ENCODE measurements at places on chromosomes 3 and 15.
A peak's percentile ranks its signal among the peaks of the same experiment; 100 is the strongest.

- DNase-seq, result no peak
Measured at GRCh38 chr3:128621234-128621633, 29.4 kb downstream of the RPN1 start.

DNA sequence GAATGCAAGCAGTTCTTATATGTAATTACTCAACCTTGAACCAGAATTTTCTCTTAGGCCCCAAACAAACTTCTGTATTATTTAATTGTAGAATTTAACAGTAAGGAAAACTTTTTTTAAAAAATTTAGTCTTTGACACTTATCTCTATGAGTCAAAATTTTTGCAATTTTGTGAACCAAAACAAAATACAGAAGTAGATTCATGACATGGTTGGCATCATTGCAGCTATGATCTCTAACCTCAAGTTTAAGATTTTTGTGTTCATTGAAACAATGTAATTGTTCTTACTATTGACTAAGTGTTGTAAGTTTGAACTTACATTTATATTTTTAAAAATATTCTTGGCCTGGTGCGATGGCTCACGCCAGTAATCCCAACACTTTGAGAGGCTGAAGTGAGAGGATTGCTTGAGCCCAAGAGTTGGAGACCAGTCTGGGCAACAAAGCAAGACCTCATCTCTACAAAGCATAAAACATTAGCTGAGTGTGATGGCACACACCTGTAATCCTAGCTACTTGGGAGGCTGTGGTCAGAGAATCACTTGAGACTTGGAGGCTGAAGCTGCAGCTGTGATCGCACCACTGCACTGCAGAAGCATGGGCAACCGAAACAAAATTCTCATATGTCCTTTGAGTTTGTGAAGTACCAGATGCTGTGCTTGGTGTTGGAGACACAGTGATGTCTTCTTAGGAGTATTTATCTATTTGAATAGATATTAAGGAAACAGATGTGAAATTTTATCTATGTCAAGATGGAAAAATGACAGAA lies 39.7 kb downstream of the STT3B start:
- no peak for DNase-seq

DNA sequence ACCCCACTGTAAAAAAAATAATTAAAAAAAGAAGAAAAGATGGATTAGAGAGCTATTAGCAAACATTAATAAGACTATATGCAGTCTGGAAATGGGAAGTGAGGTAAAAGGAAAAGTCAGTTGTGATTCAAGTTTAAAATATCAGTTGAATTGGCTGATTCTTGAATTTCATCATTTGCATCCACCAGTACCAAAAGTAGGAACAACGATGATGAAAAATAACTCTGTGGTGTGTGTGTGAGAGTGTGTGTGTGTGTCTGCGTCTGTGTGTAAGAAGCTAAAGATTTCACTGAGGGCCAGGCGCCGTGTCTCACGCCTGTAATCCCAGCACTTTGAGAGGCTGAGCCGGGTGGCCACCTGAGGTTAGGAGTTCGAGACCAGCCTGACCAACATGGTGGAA lies 56.0 kb upstream of the SLC4A7 start:
- no peak for DNase-seq

DNA sequence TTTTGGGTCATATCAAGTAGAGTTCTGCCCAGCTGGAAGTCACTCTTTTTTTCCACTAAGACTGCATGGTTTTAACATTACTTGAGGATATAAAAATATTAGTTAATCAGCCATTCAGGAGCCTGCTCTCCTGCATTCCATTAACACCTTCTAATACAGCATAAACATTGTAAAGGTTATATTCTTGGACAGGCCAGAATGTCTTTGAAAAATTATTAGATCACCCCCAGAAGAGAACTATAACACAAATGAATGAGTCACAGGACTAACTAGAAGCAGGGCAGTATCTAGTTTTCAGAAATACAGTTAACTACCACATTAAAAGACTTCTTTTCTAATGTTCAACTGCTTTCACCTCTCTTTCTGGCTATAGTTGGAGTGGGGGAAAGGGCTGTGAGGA lies 80.9 kb downstream of the THBS1 start:
- DNase-seq, result no peak

- no peak for DNase-seq
Measured at GRCh38 chr3:123813876-123814275, 70.3 kb downstream of the MYLK start.

- DNase-seq, result no peak
Measured at GRCh38 chr15:22866079-22866478, 27.6 kb downstream of the NIPA2 start.

DNA sequence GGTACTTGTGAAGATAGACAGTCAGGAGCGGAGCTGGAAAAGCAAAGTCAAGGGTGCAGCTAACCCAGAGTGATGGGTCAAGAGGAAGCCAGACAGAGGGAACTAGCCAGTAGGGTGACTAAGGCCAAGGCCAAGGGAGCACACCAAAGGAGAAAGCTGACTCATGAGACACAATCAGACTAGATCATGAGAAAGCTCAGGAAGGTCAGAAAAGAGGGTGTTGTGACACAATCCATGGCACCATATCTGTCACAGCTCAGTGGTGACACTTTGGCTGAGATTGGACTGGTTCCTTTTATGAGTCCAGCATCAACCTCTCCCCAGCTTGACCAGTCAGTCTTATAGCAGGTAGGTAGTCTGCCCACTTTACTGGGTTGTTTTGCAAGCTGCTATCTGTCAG lies 22.2 kb downstream of the P2RY1 start:
- DNase-seq, result no peak

- DNase-seq, result no peak
Measured at GRCh38 chr3:118231578-118231977, 803.1 kb downstream of the IGSF11 start.

GRCh38 chr3:31432897-31433678 lies 99.6 kb upstream of the STT3B start:
- no peak for DNase-seq

GRCh38 chr3:123148772-123149171 lies 53.0 kb upstream of the SEC22A start:
- DNase-seq, result no peak

DNA sequence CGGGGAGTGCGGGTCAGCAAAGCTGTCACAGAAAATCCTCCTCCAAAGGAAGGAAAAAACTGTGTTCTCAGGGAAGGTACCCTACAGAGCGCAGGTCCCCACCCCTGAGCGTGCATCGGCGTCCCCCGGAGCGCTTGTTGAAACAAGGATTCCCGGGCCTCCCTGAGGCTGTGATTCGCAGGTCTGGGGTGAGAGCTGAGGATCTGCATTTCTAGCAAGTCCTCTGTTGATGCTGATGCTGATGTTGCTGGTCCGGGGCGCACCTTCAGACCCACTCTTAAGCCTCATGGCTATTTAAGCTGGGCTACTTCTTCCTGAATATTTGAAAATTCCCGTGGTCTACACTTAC lies 226.2 kb upstream of the IGF1R start:
- no peak for DNase-seq

- no peak for DNase-seq
Measured at GRCh38 chr3:67384016-67384415, 270.4 kb downstream of the SUCLG2 start.

DNA sequence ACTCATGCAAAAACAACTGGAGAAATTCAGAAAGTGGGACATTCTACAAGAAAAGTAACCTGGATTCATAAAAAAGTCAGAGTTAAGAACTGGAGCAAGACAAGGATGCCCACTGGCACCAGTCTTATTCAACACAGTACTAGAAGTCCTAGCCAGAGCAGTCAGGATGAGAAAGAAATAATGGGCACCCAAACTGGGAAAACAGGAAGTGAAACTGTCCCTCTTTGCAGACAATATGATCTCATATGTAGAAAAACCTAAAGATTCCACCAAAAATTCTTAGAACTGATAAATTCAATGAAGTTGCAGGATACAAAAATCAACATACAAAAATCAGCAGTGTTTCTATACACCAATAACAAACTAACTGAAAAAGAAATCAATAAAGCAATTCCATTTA lies 37.4 kb downstream of the TXNRD3 start:
- DNase-seq, result no peak

DNA sequence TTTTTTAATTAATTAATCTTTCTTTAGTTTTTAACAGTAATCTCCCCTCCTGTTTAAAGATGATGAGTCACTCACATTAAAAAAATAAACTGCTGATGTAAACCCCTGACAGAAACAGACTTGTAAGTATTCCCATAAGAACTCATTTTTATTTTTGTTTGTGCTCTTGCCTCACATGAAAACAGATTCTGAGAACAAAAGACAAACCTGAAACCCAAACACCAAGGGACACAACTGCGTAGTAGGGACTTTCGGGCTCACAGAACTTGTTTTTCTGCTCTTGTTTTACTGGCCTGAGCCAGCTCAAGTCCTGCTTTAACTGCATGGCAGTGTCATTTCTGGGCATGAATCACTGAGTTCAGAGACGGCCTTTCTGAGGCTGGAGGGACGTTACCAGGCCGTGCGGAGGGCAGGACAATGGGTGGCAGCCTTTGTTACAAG lies 600.8 kb downstream of the FOXP1 start:
- DNase-seq, result no peak

- DNase-seq, result no peak
Measured at GRCh38 chr3:42500091-42500490, 2.4 kb upstream of the VIPR1 start.

- no peak for DNase-seq
Measured at GRCh38 chr15:51343466-51343865, 2.0 kb downstream of the GLDN start.

GRCh38 chr3:156816091-156816793 lies 9.9 kb upstream of the LEKR1 start:
- DNase-seq, result peak; percentile 48

DNA sequence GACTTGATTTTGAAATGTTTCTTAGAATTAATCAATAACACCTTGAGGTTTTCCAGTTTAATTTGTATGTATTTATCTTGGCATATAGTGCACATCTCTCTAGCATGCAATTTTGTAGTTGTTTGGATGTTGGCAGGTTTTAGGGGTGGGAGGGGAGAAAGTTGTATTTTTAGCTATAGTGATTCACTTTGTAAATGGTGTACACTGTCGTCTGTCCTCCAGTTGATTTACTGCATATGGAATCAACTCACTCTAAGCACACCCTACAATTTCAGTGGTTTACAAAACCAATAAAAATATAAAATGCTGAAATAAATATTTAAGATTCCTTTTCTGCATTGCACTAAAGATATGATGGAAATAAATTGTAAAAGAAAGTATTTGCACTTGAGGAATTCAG lies 199.1 kb downstream of the CDIN1 start:
- no peak for DNase-seq

GRCh38 chr15:92582206-92582605 lies 73.4 kb downstream of the FAM174B start:
- no peak for DNase-seq

DNA sequence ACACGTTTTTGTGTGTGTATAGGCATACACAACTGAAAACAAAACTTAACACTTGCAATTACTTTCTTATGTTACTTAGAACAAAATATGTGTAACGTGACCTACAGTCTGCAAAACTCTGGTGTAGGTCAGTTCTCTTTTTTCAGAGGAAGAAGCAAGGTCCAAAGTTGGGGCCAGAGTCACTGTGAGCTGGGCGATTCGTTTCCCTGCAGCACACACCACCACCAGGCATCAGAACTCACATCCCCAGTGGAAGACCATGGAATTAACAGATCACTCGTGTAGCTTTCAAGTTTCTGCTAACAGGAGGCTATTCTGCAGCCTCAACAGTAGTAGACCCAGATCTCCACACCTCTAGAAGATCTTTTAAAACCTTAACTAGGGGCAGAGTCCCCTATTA lies 25.8 kb downstream of the ANP32A start:
- DNase-seq, result no peak

DNA sequence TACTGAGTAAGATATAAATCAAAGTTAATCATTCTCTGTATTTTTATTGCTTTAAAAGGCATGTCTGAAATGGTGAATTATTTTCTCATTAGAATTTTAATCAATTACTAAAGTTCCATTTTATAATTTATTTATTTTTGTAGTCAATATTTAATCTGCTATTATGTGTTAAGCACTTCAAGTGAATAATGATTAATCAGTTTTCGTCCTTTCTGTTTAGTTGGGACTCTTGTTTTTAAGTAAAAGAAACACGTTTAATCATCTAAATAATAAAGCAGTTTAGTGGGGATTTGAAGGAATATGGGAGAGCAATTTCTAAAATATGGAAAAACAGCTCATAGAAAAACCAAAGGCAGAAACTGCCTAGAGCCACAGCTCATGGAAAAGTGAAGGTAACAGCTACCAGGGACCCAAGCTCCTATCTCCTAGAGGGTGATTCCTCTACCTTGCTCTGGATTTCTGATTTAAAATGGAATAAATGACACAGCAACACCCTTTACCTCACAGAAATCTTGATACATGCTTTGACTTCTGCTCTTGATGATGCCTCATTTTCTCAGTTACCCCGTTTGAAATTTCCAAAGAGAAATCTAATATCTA lies 28.0 kb upstream of the SUCNR1 start:
- DNase-seq, result no peak

- no peak for DNase-seq
Measured at GRCh38 chr3:112640276-112640929, 540 bp downstream of the CCDC80 start.

GRCh38 chr15:67385971-67386370 lies 131.4 kb downstream of the IQCH start:
- no peak for DNase-seq

DNA sequence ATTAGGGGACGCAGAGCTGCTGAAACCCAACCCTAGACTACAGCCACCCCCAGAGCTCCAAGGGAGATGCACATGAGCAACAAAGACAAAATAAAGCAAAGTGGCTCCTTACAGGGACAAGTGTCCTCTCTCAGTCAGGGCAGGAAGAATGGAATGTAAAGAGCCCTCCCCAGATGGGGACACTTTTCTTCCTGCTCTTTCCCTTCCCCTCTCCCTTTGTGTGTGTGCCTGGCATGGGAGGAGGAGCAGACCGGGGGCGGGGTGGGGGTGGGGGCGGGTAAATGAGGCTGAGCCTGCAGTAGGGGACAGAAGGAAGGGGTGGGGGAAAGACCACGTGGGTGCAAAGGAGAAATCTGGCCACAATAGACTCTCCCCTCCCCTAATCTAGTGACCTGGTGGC lies 37.4 kb downstream of the ACAA1 start:
- no peak for DNase-seq

GRCh38 chr15:31349233-31350141 lies 22.9 kb downstream of the KLF13 start:
- peak; percentile 43 for DNase-seq

DNA sequence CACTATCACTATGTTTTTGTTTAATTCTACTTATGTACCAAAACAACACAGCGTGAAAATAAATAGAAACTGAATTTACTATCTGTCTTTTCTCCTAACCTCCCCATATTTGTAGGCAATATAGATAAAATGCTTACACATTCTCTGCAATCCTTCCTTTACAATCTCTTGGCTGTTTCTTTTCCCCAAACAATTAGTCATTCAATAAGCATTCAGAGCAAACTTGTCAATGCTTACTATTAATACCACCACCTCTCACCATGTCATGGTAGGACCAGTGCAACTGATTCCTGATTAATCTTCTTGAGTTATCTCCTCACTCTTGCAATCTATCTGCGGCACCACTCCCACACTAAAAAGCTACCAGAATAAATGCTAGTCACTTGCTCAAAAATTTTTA lies 74.0 kb upstream of the TTBK2 start:
- DNase-seq, result no peak
